ENCODE measurements at places on chromosomes 16 and 17.

DNA sequence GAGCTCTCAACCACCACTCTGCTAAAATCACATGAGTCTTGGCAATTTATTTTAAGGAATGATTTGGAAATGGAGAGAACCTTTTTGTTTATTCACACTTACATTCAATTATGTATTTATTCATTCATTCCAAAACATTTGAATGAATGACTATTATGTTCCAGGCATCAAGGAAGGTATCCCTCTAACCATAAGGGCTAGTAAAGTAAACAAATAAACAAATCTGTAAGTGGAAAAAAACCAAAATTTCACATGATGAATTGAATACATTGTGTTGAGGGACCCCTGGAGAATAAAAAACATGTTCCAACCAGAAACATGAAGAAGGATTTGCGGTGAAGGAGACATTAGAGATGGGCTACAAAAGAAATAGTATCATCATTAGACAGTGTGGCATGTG lies 677.8 kb downstream of the TOX3 start:
- DNase-seq, result no peak

- DNase-seq, result no peak
These were observed 50.9 kb downstream of the CYB561 start for GRCh38 chr17:63395075-63395805.

DNA sequence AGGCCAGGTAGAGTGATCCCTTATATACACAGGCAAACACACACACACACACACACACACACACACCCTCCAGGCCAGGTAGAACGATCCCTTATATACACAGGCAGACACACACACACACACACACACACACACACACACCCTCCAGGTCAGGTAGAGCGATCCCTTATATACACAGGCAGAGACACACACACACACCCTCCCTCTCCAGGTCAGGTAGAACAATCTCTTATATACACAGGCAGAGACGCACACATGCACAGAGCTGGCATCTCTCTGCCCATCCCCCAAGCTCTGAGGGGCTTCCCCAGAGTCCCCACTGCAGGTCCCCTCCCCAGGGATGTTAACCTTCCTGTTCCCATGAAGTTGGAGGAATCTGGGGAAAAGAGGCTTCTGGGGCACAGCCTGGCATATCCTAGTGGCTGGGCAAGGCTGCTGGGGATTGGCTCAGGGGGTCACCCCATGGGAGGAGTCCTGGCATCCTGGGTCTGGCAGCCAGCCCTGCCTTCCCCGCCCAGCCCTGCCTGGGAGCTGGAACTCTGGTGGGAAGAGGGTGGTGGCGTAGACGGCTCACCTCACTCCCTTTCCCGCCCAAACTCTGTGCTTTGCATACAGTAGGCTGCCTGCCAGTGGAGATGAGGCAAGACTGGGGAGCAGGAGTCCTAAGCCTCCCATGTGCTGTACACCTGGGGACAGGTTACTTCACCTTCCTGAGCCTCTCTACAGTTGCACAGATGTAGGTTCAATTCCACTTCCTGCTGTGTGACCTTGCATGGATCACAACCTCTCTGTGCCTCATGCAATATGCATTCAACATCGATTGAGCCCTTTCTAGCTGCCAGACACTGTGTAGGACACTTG lies 41.8 kb downstream of the TEKT5 start:
- DNase-seq, result no peak

DNA sequence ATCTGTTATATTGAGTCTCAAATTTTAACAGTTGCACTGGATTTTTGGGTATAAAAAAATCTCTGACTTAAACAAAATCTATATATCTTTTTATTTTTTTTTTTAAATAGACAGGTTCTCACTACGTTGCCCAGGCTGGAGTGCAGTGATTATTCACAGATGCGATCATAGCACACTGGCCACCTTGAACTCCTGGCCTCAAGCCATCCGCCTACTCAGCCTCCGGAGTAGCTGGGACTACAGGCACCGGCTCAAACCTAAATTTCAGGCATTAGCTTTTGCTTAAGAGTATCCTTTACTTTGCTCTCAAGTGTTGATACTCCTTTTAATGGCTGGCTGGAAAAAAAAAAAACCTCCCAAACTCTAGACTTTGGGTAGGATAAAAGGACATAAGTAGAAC lies 61.6 kb downstream of the RPGRIP1L start:
- DNase-seq, result no peak

DNA sequence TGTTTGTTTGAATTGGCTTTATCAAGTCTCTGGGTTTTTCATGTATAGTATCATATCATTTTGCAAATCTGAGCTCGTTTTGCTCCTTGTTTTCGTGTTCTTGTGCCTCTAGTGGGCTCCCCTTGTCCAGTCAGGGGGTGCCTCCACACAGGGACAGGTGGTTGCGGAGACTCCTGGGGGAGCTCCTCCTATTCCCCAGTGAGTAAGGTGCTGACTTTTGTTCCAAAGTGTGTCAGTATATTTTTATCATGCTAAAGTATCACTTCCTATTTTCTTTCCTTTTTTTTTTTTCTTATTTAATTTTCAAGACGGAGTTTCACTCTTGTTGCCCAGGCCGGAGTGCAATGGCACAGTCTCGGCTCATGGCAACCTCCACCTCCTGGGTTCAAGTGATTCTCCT lies 30.3 kb upstream of the IL17C start:
- no peak for DNase-seq
